ENCODE measurements at places on chromosomes 4 and X.

DNA sequence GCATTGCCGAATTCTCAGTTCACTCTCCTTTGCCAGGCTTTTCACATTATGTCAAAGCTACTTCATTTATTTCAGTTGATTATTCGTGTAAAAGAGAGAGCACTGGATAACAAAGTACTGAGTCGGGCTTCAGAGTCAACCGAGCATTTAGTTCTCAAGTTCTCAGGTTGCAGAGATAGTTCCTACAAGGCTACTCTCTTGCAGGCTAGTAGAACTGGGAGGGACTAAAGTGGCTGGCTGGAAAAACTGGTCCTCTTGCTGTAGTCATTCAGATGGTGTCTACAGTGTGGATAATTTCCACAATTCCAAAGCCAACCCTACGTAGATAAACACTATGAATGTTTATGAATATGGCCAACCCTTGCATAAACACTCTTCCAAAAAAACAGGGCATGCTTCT is 4.6 kb upstream of the CCNG2 start:
- peak; percentile 21 for DNase-seq

- DNase-seq, result no peak
Observed at GRCh38 chrX:41518127-41518840, 71.1 kb downstream of the NYX start.

- DNase-seq, result no peak
Observed at GRCh38 chrX:143648705-143649104, 12.8 kb upstream of the SLITRK4 start.

DNA sequence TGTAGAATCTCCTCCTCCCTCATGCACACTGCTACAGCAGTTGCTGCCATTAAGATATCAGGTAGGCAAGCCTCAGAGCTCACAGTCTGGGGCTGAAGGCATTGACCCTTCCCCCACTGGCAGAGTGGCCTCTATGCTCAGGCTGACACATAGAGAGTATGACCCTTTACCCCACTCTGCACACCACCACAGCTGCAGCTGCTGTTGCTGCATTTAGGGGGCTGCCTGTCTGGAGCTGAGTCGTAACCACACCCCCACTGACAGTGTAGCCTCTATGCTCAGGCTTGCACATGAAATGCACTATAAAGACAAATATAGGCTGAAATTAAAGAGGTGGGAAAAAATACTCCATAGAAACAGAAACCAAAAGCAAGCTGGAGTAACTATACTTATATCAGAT is 289.3 kb upstream of the PABPC4L start:
- DNase-seq, result no peak

DNA sequence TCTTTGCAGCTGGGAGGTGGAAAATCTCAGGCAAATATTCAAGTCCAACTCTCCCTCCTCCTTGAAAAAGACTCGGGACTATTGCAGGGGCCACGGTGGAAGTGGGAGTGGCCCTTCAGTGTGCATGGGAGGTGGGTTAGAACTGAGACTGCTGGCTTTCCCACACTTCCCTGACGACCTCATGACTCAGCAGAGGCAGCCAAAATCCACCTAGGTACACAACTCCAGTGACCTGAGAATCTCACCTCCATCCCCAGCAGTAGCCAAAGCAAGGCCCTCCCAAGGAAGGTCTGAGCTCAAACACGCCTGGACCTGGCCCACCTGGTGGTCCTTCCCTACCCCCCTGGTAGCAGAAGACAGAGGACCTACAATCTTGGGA is 6.2 kb upstream of the UGT2B17 start:
- DNase-seq, result no peak

- no peak for DNase-seq
Observed at GRCh38 chr4:2288051-2288541, 26.2 kb upstream of the MXD4 start.

- DNase-seq, result no peak
Observed at GRCh38 chr4:7609316-7609715, 174.6 kb upstream of the PSAPL1 start.

GRCh38 chr4:8528713-8529112 is 51.5 kb upstream of the GPR78 start:
- no peak for DNase-seq

GRCh38 chr4:142875117-142875516 is 29.0 kb upstream of the INPP4B start:
- no peak for DNase-seq

GRCh38 chrX:16461968-16462367 is 188.0 kb upstream of the S100G start:
- DNase-seq, result no peak

GRCh38 chr4:172707622-172708021 is 461.0 kb upstream of the GALNT7 start:
- no peak for DNase-seq

DNA sequence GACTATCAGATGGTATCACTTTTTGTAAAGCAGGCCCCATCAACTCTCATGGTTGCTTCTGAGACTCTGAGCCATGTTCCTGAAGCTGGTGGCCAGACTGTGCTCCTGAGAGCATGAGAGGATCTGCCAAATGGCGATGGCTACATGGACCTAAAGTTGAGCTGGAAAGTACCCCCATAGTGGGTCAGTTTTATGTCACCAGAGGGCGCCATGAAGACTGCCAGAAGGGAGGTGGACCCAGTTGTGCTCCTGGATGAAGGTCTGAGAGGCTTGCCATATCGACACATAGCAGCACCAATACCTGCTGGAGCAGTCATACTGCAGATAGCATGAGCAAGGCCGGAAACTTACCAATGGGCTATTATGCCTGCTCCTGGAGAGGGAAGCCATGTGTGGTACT is 105.7 kb downstream of the SLITRK2 start:
- DNase-seq, result no peak

DNA sequence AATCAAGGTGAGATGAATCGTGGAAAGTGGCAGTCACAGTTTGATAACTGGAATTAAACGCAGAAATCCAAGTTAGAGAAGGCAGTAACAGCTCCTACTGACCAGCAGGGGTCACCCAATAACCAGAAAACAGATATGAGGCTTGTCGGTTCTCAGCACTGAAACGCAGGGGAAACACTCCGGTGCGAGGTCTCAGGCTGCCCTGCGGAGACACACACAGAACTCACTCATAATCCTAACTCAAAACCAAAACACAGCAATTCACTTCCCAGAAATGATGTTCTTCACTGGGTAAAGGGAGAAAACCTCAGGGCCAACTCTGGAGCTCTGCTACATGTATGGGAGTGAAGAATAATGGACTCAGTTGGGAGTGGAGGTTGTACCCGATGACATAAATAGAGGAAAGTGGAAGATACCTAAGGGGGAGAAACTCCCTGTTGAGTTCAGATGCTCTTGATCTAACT is 384.4 kb downstream of the RAPGEF2 start:
- DNase-seq, result no peak

DNA sequence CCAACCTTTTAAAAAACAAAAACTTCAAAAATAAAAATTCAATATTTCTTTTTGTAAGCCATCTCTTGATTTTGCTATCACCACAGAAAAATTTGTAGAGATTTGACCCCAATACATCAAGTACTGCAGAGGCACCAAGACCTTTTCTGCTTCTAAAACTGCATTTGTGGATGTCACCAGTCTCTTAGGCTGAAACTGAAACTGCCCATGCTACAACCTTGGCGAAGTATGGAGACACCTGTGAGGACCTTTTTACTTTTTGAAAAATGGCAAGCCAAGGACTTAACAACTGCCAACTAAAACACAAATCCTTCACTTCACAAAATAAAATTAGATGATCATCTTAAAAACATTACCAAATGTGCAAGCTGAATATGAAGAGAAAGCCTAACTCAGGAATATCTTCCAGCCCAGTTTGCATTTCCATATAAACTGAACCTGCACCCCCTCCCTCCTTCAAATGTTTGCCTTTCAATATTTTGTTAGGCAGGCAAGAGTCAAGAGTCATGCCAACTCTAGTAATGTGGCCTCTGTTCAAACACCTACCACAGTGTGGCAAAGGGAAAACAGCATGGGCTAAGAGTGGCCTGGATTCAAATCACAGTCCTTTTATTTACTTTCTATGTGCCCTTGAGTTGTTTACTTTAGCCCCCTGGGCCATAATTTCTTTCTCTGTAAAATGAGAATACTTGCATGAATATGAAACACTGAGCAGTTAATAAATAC is 389.4 kb downstream of the OPHN1 start:
- DNase-seq, result no peak

DNA sequence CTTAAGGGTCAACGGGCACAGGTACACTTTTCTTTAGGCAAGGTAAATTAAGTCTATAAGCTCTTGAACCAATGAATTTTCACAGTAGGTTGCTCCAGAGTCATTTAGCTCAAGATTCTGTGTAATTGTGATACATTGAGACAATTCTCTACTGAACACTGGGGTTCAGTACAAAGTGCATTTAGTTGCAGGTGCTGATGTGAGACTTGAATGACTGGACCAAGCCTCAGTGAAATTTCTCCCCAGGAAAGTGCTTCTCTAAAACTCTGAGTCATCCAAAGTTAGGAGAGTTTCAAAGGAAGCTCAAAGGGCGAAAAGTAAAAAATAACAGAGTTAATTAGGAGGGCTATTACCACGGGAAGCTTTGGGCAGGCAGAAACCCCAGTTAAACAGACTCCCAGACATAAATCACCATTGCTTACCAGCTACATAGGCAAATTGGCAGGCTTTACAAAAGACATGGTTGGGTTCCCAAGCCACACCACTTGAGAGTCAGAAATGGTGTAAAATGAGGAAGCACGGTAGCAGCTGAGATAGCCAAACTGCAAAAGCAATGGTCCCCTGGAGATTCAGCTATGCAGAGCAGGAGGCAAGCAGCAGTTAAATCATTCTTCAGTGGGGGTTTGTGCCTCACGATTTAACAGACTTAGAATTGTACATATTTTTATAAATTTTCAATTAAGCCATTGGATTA is 202.6 kb downstream of the PCDH19 start:
- no peak for DNase-seq

DNA sequence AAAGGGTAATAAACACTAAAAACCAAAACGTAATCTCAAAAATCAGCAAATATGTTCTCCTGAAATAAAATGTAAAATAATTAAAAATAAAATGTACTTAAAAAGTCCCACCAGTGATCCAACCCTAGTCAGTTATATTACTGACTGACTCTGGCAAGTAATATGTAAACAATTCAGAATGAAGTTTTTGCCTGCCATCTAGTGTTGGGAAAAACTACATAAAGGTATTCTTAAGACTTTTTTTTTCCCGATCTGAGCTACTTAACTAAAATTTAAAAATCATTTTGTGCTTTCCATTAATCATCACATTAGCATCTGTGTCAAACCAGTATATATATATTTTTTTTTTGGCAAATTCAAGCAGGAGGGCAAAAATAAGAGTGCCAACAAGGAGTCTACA is 24.0 kb downstream of the RCHY1 start:
- no peak for DNase-seq

DNA sequence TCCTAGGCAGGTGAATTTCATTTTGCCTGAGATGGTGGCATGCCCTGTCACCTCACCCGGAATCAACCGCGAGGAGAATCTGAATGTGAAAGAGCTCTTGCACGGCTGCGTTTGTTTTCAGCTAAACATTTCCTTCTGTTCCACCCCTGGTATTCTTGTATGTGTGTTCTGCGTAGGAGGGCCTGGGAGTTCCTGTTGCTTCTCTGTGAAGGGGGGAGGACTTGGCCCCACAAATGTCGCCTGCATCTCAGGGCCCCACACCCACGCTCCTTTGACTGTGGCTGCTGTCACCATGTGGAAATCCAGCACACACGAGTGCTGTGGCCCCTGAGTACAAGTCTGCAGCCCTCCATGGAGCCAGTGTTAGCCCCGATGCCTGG is 45.8 kb upstream of the CLCN4 start:
- no peak for DNase-seq

DNA sequence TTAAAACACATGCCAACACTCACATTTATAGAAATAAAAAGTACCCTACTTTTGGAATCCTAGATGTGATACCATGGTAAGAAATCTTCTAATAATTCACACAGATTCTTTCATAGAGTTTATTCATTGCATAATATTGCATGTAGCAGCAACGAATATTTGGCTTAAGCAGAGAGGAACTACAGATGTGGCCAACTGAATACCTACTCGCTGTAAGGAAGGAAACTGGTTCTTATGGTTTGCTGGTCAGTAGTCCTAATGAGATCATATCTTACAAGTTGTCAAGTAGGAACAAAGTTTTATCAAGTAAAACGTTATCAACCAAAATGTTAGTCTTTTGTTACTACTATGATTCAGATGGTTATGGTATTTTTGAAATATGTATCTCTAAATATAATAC is 996.1 kb downstream of the PDHA2 start:
- DNase-seq, result no peak

GRCh38 chr4:6620891-6621555 is 19.5 kb upstream of the MRFAP1 start:
- no peak for DNase-seq

DNA sequence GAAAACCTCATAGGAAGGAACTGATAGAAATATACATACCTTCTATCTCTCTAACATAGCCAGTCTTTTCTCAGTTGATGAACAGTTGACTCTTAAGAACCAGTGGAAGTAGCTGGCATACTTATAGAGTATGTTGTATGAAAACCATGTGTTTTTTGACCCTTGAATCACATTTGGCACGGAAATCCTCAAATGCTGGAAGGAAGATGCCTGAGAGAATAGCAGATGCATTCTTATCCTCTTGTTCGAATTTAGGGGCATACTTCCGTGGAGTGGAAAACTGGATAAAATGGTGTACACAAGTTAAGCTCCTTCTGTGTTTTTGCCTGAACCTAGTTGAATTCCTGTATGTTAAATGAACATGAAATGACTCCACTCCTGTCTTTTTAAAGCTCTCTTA is 145.5 kb downstream of the PCDH7 start:
- DNase-seq, result no peak

DNA sequence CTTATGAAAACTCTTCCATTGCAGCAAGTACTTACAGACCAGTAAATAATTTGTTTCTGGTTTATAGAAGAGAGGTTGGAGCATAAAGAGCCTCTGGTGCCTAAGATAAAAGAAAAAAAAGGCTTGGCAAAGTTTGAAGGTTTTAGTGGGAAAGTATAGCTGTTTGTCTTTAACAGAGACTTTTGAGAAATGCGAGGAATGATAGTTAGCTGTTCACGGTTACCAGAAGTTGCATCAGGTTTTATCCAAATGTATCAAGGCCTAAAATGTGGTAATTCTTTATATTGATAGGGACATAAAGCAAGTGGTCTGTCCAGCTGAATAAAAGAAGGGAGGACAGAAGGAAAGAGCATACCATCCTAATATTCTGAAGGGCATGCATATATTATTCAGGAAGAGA is 29.3 kb downstream of the RAP1GDS1 start:
- no peak for DNase-seq

GRCh38 chr4:171590716-171591115 is 222.5 kb upstream of the GALNTL6 start:
- no peak for DNase-seq

- DNase-seq, result no peak
Observed at GRCh38 chrX:136768469-136769084, 12.2 kb downstream of the ARHGEF6 start.

Data from NCI-H187 (cell line).